Esophagus squamous epithelium (tissue), 5 donors: ENCODE measurements at places on chromosomes 6 and 20.

DNA sequence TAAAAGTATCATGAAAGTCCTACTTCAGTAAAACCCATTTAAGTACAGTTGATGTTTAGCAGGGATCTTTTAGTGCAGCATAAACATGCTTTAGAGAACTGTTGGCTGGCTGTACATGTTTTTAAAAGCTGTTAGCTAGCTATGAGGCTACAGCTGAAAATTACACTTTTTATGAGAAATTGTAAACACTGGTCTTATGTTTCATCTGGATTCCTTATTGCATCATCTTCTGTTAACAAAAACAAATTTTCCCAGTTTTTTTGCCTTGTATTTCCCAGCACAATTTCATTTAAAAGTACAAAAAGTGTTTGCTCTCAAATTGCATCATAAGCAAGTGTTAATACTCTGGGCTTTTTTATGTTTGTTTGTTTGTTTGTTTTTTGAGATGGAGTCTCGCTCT is 18.3 kb upstream of the HLA-E start:
- DNase-seq = no peak

DNA sequence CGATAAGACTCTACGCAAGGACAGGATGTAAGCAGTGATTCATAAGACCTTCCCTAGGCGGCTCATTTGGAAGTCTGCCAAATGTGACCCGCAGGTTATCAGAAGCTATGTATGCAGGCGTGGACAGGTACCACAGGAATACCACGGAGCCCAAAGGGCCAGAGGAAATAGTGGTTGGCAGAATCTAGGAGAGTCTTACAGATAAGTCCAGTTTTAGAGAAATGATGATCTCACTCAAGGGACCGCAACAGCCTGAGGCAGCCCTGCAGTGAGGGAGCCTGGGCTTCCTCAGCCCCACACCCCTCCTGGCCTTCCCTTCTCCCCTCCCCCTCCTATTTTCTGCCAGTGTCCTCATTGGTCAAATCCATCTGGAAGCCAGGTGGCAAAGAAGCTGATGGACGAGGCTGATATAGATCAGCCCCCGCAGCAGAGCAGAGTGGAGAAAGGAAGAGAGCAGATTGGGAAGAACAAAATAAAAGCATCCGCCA is 110.6 kb downstream of the FNDC1 start:
- no peak for DNase-seq

GRCh38 chr20:53428996-53429395 is 164.6 kb downstream of the ZNF217 start:
- no peak for DNase-seq

DNA sequence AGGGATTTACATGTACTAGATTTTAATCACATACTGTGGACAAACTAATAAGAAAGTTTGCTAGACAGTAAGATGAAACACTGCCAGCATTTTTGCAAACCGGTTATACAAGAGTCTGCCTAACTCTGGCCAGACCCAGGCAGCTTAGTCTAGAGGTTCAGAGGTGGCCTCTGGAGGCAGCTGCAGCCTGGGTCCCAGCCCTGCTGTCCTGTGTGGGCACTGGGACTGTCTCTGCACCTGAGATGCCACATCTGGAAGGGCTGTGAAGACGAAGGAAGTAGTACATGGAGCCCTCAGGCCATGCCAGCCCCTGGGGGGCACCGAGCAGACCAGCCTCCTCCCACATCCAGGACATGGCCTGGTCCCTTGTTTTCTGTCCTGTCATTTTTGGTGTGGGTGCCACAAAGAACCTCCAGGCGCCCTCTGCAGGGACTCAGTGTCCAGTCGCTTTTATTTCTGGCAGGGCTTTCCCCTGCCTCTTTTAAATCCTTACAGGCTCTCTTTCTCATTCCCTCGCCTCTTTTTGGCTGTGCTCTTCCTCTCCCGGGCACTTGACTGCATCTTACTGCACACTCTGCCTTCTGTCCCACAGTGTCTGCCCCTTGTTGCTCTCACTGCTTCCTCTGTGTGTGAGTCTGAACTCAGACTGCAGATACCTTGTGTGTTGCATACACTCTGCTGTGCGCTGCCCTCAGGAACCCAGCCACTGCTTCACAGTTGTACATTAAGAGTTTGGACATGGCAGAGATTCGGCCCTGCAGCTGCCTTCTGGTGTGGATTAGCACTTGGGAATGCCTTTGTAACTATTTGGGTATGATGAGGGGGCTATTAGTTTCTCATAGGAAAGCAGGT is 216.7 kb downstream of the ZDHHC14 start:
- no peak for DNase-seq

DNA sequence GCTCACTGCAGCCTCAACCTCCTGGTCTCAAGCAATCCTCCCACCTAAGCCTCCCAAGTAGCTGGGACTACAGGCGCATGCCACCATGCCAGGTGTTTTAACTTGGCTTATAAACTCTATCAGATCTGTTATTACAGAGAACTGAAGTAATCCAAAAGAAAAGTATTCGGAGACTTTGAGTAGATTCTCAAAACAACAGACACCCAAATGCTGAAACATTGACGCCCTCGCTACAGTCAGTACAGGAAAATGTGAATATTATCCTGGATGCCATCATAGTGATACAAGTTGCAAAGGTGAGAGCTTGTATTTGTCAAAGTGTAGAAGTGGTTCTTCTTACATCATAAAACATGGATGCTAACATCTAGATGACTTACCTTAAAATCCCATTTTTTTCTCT is 108.7 kb upstream of the EDN1 start:
- no peak for DNase-seq
